Panc1 (cell line): ENCODE measurements at places on chromosomes 1 and 21. TPM values are rescaled to one million over a fixed set of nuclear protein-coding genes. Genes with fewer than 3 reads are reported as not detected.
A peak's percentile ranks its signal among the peaks of the same experiment; 100 is the strongest.

DNA sequence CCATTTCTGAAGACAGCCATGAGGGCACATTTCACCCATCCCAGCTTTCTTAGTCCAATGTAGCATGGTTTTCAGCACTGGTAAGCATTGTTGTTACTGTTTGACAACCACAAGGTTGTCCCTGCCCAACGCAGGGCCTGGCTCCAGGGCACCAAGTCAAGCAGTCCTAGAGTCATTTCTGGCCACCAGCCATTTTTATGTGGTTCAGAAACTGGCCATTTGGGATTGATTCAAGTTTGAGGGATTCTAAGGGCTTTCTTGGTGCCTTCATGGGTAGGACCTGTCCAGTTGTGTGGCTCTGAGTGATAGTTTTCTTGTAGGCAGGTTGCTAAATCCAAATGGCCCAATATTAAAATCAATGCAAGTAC, 535.4 kb upstream of the USP24 start:
- H3K27ac ChIP-seq: no peak overlapping the region
- H3K4me3 ChIP-seq: no peak overlapping the region
- no peaks in the 10 kb centered on the region for H3K4me1 ChIP-seq
- no peaks in the 10 kb centered on the region for H3K36me3 ChIP-seq
- DNase-seq: no peak

CYP4A22 gene
- total RNA-seq: not detected

NUP210L gene
- 0.05 TPM for total RNA-seq

MORN1 gene
- 21.3 TPM for total RNA-seq

DNA sequence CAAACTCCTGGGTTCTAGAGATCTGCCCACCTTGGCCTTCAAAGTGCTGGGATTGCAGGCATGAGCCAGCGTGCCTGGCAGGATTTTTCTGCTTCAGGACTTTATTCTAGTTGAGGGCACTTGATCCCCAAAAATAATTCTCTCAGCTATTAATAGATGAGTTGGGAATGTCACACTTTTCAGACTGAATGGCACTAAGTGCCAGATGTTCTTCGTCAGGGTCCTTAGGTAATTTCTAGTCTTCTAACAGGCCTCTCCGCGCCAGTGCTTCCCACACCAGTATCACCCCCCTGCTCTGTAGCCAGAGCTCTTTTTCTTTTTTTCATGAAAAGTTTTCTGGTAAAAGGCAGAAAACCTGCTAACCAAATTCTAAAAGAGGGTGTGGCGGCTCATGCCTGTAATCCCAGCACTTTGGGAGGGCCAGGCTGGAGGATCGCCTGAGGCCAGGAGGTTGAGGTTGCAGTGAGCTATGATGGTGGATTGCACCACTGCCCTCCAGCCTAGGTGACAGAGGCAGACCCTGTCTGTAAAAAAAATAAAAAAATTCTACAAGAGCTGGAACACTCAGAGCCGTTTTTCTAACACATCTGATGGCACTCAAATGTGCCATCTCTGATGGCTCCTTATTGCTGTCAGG, 6.1 kb upstream of the SARS1 start:
- no peaks in the 10 kb centered on the region for H3K4me1 ChIP-seq
- no peak overlapping the region for H3K4me3 ChIP-seq

PLA2G5 gene
- not detected for total RNA-seq

UBE2U gene
- total RNA-seq: not detected

GRCh38 chr1:111739925-111740765, 950 bp upstream of the INKA2 start:
- no peaks in the 10 kb centered on the region for H3K36me3 ChIP-seq
- DNase-seq: no peak
- H3K4me1 ChIP-seq: no peaks in the 10 kb centered on the region
- H3K27ac ChIP-seq: peak overlapping the region; percentile 23; the same call in 1 of the 2 replicates
- peak overlapping the region; percentile 76 for H3K4me3 ChIP-seq

DNA sequence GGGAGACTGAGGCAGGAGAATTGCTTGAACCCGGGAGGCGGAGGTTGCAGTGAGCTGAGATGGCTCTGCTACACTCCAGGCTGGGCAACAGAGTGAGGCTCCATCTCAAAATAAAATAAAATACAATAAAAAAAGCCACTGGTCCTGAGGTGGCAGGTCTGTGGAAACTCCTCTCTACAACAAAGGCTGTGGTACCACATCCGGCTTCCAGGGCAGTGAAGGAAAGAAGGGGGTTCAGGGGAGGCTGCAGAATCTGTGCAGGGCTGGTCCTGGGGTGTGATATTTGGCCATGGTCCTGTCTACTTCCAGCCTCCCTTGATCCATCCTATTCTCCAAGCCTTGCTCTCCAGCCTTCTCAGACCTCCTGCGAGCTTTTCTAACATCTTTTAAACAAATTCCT, 731 bp upstream of the ZNF683 start:
- H3K36me3 ChIP-seq: no peaks in the 10 kb centered on the region
- H3K4me3 ChIP-seq: no peak overlapping the region
- no peak for DNase-seq
- no peaks in the 10 kb centered on the region for H3K27me3 ChIP-seq

GRCh38 chr1:149942207-149942606, 5.5 kb upstream of the MTMR11 start:
- H3K4me3 ChIP-seq: no peak overlapping the region
- H3K27ac ChIP-seq: peak overlapping the region; percentile 59; the same call in 1 of the 2 replicates
- H3K4me1 ChIP-seq: peaks cover 51% of the 10 kb centered on the region
- no peaks in the 10 kb centered on the region for H3K27me3 ChIP-seq
- H3K36me3 ChIP-seq: no peaks in the 10 kb centered on the region; the same call in 1 of the 2 replicates

FCGR3A gene
- 0.13 TPM for total RNA-seq

TMEM53 gene
- 22.9 TPM for total RNA-seq

- no peaks in the 10 kb centered on the region for H3K36me3 ChIP-seq
- no peaks in the 10 kb centered on the region for H3K27me3 ChIP-seq
- no peaks in the 10 kb centered on the region for H3K4me1 ChIP-seq
- no peak overlapping the region for H3K27ac ChIP-seq
- no peak overlapping the region for H3K4me3 ChIP-seq
- DNase-seq: no peak
Measured at GRCh38 chr1:186901631-186902030, 72.9 kb downstream of the PLA2G4A start.

AMY1C gene
- total RNA-seq: not detected

DNA sequence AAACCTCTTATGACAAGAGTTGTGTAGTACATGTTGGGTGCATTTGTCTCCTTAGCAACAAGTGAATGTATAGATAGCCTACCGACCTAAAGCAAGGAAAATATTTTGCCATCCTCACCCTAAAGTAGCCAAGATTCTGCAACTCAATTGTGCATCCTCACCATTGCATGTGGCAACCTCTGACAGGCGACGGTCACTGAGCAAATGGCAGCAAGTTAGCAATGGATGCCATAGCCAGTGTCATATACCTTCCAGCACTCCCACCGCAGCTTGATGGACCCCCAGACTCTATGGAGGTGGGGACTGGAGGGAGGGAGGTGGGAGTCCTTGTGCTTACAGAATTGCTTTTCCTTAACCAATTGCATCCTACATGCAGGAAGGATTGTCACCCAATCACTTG, 17.0 kb downstream of the PROX1 start:
- H3K36me3 ChIP-seq: no peaks in the 10 kb centered on the region
- H3K4me3 ChIP-seq: no peak overlapping the region

DNA sequence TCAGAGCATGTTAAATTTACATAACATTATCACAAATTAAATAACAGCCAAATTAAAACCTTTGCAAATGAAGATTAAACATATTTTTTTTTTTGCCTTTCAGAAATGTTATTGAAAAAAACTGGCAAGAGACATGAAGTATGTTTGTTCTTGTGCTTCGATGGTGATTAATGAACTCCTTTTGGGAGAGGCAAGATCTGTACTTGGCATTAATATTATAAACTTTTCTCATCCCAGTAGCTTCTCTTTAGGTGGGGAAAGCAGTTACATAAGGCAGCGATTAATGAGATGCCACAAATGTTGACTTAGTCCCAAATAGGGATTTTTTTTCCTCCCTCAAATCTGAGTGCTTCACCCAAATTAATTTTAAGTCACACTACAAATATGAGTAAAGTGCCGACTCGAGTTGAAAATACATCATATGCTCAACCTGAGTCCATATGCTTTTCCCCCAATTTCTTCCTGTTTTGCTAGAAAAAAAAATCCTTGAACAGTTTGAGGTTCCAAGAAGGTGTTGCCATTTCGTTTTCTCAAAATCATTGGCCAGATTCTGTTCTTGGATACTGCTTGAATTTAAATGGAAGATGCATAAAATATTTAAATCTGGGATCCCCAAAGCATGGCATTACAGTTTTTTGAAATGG, 294.5 kb downstream of the VAV3 start:
- H3K27me3 ChIP-seq: no peaks in the 10 kb centered on the region
- H3K4me3 ChIP-seq: no peak overlapping the region
- H3K4me1 ChIP-seq: no peaks in the 10 kb centered on the region
- no peaks in the 10 kb centered on the region for H3K36me3 ChIP-seq
- no peak overlapping the region for H3K27ac ChIP-seq

- no peak for DNase-seq
- H3K4me1 ChIP-seq: no peaks in the 10 kb centered on the region
- H3K36me3 ChIP-seq: no peaks in the 10 kb centered on the region
- no peaks in the 10 kb centered on the region for H3K27me3 ChIP-seq
Measured at GRCh38 chr1:219772265-219773036, 155.9 kb downstream of the SLC30A10 start.

GRCh38 chr21:17697473-17697872, 84.8 kb upstream of the BTG3 start:
- H3K36me3 ChIP-seq: no peaks in the 10 kb centered on the region
- no peaks in the 10 kb centered on the region for H3K4me1 ChIP-seq
- no peaks in the 10 kb centered on the region for H3K27me3 ChIP-seq
- no peak for DNase-seq
- no peak overlapping the region for H3K4me3 ChIP-seq

DNA sequence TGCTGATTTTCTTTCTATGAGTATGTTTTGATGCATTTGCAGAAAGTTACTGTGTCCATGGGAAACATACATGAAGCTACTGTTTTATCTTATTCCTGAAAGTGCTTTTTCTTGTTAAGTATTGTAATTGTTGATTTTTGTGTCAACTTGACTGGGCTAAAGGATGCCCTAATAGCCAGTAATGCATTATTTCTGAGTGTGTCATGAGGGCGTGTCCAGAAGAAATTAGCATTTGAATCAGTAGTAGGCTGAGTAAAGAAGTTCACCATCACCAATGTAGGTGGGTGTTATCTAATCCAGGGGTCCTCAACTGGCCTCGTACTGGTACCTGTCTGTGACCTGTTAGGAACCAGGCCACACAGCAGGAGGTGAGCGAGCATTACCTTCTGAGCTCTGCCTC, 760.2 kb downstream of the PLA2G4A start:
- H3K27ac ChIP-seq: no peak overlapping the region
- no peak overlapping the region for H3K4me3 ChIP-seq
- H3K27me3 ChIP-seq: no peaks in the 10 kb centered on the region
- no peaks in the 10 kb centered on the region for H3K4me1 ChIP-seq
- no peak for DNase-seq
- H3K36me3 ChIP-seq: no peaks in the 10 kb centered on the region

- DNase-seq: no peak
- H3K27ac ChIP-seq: no peak overlapping the region
- no peak overlapping the region for H3K4me3 ChIP-seq
- no peaks in the 10 kb centered on the region for H3K36me3 ChIP-seq
- no peaks in the 10 kb centered on the region for H3K27me3 ChIP-seq
Measured at GRCh38 chr1:43061757-43062156, 103.1 kb upstream of the SLC2A1 start.

DNA sequence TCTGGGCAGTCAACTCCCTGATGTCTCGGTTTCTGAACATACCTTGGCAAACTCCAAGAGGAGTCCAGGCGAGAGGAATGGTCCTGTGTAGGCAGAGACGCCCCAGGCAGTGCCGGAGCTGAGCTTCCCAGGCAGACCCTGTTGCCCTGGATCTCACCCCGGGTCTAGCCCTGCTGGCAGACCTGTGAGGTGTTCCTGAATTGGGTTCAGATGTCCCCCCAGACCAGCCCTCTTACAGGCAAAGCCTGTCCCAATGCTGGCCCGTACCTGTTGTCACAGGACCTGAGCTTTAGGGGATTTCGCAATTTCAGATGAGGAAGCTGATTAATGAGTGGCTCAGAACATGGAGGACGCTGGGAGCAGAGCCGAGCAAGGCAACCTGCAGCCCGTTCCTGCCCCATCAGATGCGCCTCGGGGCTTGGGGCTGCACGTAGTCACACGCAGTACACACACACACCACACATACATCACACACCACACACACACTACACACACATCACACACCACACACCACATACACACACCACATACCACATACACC, 38.5 kb upstream of the PDE9A start:
- H3K27ac ChIP-seq: no peak overlapping the region
- H3K4me3 ChIP-seq: no peak overlapping the region
- no peaks in the 10 kb centered on the region for H3K36me3 ChIP-seq

- no peaks in the 10 kb centered on the region for H3K27me3 ChIP-seq
- H3K4me3 ChIP-seq: no peak overlapping the region
- no peaks in the 10 kb centered on the region for H3K4me1 ChIP-seq
- H3K27ac ChIP-seq: no peak overlapping the region
- DNase-seq: no peak
Measured at GRCh38 chr1:196060539-196060938, 547.7 kb downstream of the KCNT2 start.

- no peak overlapping the region for H3K4me3 ChIP-seq
- no peaks in the 10 kb centered on the region for H3K4me1 ChIP-seq
- no peaks in the 10 kb centered on the region for H3K36me3 ChIP-seq
- H3K27me3 ChIP-seq: no peaks in the 10 kb centered on the region
- no peak overlapping the region for H3K27ac ChIP-seq
Measured at GRCh38 chr1:64616039-64616438, 128.8 kb upstream of the RAVER2 start.

- H3K27me3 ChIP-seq: peaks cover 5% of the 10 kb centered on the region; the same call in 1 of the 2 replicates
- H3K36me3 ChIP-seq: no peaks in the 10 kb centered on the region
- no peak overlapping the region for H3K4me3 ChIP-seq
- H3K27ac ChIP-seq: no peak overlapping the region
- no peak for DNase-seq
Measured at GRCh38 chr1:5526822-5527551, 465.2 kb downstream of the NPHP4 start.

- H3K27me3 ChIP-seq: no peaks in the 10 kb centered on the region
- DNase-seq: no peak
- no peak overlapping the region for H3K27ac ChIP-seq
- 0 out of 2 replicates have a peak, but pooled peaks cover 3% of the 10 kb centered on the region for H3K36me3 ChIP-seq
- no peak overlapping the region for H3K4me3 ChIP-seq
Measured at GRCh38 chr1:227773558-227773957, 38.3 kb downstream of the SNAP47 start.

PFKFB2 gene
- 35.6 TPM for total RNA-seq

- H3K27ac ChIP-seq: no peak overlapping the region
- H3K27me3 ChIP-seq: no peaks in the 10 kb centered on the region
- no peak overlapping the region for H3K4me3 ChIP-seq
- no peaks in the 10 kb centered on the region for H3K36me3 ChIP-seq
- no peaks in the 10 kb centered on the region for H3K4me1 ChIP-seq
- DNase-seq: peak; percentile 78
Measured at GRCh38 chr1:89987159-89987819, 7.6 kb upstream of the ZNF326 start.

CCDC24 gene
- total RNA-seq: 24.4 TPM

DNA sequence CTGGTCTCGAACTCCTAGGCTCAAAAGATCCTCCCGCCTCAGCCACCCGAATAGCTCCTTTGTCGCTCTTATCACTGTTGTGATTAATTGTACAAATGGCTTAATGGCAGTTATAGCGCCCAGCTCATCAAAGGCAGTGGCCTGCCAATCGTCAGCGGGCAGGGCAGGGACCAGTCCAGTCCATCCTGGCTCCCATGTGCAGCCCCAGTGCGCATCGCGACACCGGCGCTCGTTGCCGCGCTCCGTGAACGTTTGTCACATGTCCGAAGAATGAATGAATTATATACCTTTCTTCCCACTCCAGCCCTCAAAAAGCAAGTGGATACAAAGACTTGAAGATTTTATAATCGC, 18.4 kb downstream of the MTX1 start:
- peak overlapping the region; percentile 96 for H3K27ac ChIP-seq
- DNase-seq: no peak
- no peaks in the 10 kb centered on the region for H3K36me3 ChIP-seq
- H3K4me1 ChIP-seq: peaks cover 32% of the 10 kb centered on the region
- peak overlapping the region; percentile 74 for H3K4me3 ChIP-seq
